ENCODE measurements at places on chromosomes 1 and 21.

DNA sequence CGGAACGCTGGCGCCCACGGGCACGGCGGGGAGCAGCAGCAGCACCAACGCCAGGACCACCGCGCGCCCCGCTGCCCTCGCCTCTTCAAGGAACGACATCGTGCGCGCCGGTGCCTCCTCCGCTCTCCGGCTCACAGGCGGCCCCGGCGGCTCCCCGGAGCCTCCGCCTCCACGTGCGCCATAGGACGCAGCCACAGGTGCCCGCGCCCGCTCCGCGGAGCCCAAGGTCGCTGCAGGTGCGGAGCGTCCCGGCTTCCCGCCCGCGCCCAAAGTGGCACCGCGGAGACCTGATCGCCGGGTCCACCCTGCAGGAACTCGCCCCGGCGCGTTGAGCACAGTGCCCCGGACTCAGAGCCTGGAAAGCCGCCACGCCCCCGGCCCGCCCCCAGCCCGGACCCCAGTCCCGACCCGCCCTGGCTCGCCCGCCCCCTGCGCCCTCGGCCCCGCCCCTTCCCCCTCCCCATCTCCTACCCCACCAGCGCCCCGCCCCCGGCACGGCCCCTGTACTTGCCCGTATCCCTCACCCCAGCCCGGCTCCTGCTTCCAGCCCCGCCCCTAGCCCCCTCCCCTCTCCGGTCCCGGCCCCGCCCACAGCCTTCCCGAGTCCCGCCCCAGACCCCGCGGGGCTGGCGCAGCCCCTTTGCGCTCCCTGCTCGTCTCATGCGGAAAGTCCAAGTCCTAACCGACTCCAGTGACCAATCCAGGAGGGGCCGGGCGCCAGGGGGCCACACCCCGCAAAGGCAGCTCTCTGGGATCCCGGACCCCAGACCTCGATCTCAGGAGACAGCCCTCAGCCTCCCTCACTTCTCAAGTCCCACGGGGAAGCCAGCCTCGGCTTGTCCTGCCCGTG is at the start of gene MEGF6:
Gene MEGF6 (minus strand): TSS at position 339 of the 850 bp plus-strand sequence. CDS start 240 bp downstream, at position 99.
- DNase-seq = peak; percentile 63

DNA sequence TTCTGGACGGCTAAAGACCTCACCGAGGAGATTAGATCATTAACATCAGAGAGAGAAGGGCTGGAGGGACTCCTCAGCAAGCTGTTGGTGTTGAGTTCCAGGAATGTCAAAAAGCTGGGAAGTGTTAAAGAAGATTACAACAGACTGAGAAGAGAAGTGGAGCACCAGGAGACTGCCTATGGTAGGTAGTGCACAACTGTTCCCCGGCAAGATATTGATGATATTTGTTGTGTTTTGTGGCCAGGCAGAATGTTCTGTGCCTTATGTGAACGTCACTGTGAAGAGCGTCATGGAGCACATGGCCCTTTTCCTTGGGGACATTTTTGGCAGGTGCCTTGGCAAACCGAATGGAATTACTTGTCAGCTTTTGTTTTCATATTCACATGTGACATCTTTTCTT is 191.7 kb downstream of the DISC1 start:
- no peak for DNase-seq

GRCh38 chr1:154567386-154568156 is at the start of gene CHRNB2:
Gene CHRNB2, plus strand, starts transcription at chr1:154567778. Its CDS starts 267 bp downstream, at chr1:154568045.
- DNase-seq = peak; percentile 76

DNA sequence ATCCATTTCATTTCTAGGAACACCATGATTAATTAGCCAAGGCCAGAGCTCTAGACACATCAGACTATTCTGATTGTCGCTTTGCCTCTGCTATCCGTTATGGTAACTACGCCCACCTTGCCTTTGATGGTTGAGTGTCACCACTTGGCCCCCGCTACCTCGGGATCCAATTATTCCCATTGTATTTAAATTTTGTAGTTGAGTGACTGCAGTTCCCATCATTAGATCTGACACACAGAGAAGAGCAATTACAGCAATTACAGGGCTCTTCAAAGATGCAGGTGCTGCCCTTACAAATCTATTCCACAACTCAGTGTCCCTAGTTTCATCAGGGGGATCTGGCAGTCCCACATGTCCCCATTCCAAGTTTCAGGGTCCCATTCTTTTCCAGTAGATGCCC is 44.9 kb upstream of the ABCA4 start:
- no peak for DNase-seq

DNA sequence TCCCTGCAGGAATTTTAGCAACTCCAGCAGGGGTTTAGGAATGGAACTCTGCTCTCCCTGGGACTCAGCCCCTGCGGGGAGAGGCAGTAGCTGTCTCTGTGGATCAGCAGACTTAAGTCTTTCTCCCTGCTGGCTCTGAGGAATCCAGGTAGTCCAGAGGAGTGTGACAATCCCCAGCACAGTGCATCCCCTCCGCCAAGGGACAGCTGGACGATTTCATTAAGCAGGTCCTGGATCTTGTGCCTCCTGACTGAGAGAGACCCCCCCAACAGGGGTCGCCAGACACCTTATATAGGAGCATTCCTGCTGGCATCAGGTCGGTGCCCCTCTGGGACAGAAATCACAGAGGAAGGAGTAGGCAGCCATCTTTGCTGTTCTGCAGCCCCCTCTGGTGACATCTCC is 30.6 kb downstream of the AKT3 start:
- DNase-seq = no peak

GRCh38 chr1:32763221-32763620 is 53.9 kb downstream of the YARS1 start:
- no peak for DNase-seq

DNA sequence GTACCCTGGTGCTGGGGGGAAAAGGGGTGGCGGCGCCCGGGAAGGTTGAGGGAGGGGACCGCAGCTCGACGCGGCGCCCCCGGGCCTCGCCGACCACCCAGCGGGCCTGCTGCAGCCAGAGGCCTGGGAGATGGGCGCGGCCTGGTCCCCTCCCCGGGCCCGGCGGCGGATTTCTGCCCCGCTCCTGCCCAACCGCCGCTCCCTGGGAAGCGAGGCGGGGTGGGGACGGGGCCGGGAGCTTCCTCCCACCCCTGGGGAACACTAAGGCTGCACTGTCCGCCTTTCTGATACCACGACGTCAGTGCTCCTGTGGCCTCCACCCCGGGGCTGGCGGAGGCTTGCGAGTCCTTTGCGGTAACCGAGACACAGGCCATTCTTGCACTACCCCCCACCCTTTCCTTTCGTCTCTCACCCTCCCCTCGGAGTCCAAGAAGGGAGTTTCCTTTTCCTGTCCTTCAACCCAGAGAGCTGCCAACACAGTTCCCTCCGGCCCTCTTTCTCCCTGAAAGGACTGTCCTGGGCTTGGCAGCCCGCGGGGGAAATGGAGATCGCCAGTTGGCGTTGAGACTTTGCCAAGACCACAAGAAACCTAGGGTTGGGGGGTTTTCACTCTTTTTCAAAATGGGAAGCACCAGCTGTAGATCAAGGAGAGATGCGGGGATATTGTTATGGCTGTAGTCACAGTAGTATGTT is 742 bp downstream of the SH3GLB1 start:
- peak; percentile 32 for DNase-seq

DNA sequence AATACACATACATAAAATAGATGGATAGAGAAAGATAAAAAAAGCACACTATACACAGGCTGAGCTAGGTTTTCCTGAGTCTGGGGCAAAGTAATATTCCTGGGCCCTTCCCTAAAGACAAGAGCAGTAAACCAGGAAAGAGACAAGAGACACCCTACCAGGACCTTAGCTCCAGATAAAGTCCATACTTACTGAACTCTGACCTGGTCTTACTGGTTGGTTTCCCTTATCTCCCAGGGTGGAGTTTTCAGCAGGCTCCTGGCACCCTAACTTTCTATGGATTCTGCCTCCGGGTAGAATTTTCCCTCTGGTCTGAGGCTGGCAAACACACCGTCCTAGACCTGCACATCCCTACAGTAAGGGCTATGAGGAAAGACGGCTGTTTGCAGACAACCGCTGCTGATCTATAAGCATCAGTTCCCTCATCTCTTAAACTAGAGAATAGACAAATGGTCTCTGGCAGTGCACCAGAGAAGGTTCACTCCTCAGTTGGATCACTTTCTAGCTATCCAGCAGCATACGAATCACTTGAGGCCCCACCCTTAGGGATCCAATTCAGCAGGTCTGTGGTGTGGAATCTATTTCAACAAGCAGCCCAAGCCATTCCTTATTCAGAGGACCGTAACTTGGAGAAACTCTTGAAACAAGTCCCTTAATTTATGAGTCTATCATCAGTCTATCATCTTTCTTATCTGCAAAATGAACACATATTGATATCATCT is 52.0 kb downstream of the ARHGEF11 start:
- no peak for DNase-seq

GRCh38 chr1:145750426-145750825 is 31.1 kb downstream of the CD160 start:
- no peak for DNase-seq

- DNase-seq = no peak
Observed at GRCh38 chr1:144551107-144551542, 41.6 kb upstream of the PPIAL4F start.

DNA sequence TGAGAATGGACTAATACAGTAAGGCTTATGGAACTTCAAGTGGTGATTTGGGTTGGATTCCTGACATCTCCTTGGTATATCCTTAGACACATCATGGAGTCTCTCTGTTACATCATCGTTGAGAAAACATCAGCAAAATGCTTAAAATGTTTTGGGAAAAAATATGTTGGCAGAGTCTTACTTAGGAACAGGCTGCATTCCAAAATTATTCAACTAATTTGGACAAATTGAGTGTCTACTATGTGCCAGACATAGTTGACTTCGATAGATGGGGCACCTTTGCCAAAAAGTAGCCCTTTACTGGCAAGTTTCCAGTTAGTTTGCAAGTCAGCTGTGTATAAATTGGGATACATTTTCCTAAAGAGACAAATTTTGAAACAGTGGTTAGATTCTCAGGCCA is 253.4 kb upstream of the ST6GALNAC5 start:
- no peak for DNase-seq

GRCh38 chr1:231431665-231432415 is 9.8 kb upstream of the EGLN1 start:
- no peak for DNase-seq

GRCh38 chr21:38973552-38973951 is 167.8 kb downstream of the ETS2 start:
- no peak for DNase-seq

- no peak for DNase-seq
Observed at GRCh38 chr21:33302055-33302454, 22.7 kb upstream of the IFNAR1 start.

- DNase-seq = no peak
Observed at GRCh38 chr1:198903203-198903602, 264.4 kb downstream of the PTPRC start.

- DNase-seq = no peak
Observed at GRCh38 chr1:155254714-155255242, 505 bp downstream of the ENTREP3 start.

- DNase-seq = no peak
Observed at GRCh38 chr1:178282949-178283367, 189.1 kb downstream of the RASAL2 start.

GRCh38 chr1:177960939-177961622 is 8.8 kb downstream of the SEC16B start:
- DNase-seq = no peak

GRCh38 chr1:70092526-70092925 is 112.9 kb downstream of the LRRC40 start:
- DNase-seq = no peak

DNA sequence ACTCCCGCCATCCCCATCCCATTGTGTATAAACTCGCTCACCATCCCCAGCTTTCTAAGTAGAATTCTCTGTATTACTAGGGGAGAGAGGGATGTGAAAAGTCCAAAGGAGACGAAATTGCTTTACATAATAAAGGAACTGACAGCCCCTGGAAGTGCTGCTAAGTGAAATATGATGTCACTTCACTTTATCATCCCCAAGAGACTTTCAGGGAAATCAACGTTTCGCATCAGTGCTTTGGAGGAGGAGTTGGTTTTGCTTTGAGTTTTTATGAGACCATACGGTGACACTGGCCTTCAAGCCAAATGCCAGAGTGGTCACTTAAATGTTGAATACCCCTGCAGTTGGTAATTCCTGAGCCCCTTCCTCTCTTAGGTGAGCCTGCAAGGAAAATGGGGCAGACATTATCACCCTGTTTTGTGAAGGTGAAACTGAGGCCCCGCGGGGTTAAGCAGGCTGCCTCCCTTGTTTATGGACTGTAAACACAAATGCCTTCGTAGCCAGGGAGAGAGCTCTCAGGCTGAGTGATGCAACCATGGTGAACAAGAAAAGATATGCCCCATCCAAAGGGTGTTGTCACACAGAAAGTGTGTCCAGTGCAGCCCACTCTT is 58.4 kb upstream of the KAZN start:
- no peak for DNase-seq

DNA sequence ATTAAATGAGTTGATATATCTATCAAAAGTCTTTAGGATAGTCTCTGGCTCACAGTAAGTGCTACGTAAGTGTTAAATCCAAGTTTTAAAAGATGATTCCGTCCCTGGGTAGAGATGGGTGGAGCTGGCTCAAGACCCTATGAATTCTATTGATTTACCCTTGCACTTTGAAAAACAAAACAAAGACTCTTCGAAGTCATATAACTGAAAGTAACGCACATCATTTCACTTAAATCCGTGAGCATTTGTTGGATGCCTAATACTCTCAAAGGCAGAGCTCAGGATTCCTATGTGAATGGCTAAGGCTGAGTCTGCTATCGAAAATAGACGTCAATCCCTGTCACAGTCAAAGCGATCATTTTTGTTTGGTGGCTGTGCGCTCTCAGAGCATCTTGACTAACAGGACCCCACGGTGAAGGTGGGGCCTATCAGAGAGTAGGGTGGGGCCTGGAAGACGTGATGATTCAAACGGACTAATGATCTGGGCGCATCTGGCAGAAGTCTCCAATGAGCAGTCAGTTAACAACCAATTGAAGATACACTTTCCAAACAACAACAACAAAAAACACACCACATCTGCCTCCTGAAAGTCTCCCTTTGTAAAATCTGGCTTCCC is 1.2 kb upstream of the NUCKS1 start:
- DNase-seq = no peak

GRCh38 chr1:214074477-214074876 is 86.7 kb downstream of the PROX1 start:
- no peak for DNase-seq

DNA sequence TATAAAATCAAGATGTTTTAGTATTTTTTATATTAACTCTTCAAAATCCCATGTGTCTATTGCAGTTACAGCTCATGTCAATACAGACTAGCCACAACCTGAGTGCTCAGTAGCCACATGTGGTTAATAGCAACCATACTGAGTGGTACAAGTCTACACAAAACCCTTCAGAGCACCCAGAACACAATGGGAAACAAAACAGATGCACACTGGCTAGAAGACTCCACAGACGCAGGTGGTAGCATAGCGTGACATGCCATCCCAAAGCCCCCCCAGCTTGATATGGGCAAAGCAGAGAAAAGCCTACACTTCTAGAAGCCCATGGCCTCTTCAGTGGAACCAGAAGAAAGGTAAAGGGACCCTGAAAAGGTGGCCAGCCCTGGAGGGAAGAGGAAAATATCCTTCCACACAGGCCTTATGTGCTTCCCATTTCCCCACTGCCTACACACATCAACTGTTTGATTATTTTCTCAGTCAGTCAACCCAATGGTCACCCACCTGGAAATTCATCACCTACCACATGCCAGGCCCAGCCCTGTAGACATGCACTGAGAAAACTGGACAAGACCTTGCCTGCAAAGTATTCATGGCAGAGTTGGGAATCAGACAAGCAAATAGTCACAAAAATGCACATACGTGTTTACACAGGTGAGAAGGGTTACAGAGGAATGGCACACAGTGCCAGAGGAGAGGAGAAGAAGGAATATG is 175.0 kb downstream of the VAV3 start:
- no peak for DNase-seq

GRCh38 chr1:232179896-232180778 is 449.8 kb downstream of the SIPA1L2 start:
- no peak for DNase-seq
